A549 treated with GW870086 at 1 μM for 4 hours (cell line): ENCODE measurements at places on chromosomes 7 and 10. TPM values are rescaled to one million over a fixed set of nuclear protein-coding genes. Genes with fewer than 3 reads are reported as not detected.

The LRRC18 gene
- total RNA-seq = not detected in 5 replicates

The GPR158 gene
- total RNA-seq = 0.05 to 0.07 TPM (median 0.06 TPM) in 4 of 5 replicates, not detected in the other

The SLC16A12 gene
- total RNA-seq = 0.19 to 0.78 TPM (median 0.32 TPM) in 5 replicates

The HOXA10 gene
- 6.9 to 7.2 TPM (median 7.1 TPM) in 5 replicates for total RNA-seq

The COPS6 gene
- 151 to 191 TPM (median 180 TPM) in 5 replicates for total RNA-seq

The DNAH11 gene
- 0.14 to 0.77 TPM (median 0.24 TPM) in 5 replicates for total RNA-seq

The NME8 gene
- not detected in 5 replicates for total RNA-seq

The TACC2 gene
- 76.2 to 94.9 TPM (median 91.9 TPM) in 5 replicates for total RNA-seq

The EFCAB10 gene
- total RNA-seq = 2.2 to 3.1 TPM (median 3.0 TPM) in 5 replicates

The PLAC9 gene
- total RNA-seq = 0.38 TPM in 1 of 5 replicates, not detected in the others

The PRSS2 gene
- total RNA-seq = not detected in 5 replicates

The ARHGEF35 gene
- 0.25 to 0.49 TPM (median 0.33 TPM) in 5 replicates for total RNA-seq

The SYT15 gene
- total RNA-seq = 1.6 to 3.3 TPM (median 2.7 TPM) in 5 replicates

The BLVRA gene
- 72.7 to 85.8 TPM (median 77.5 TPM) in 5 replicates for total RNA-seq

The SLC26A3 gene
- not detected in 5 replicates for total RNA-seq

The FXYD4 gene
- total RNA-seq = not detected in 5 replicates

The HOXA7 gene
- total RNA-seq = 3.7 to 4.8 TPM (median 4.6 TPM) in 5 replicates

The TMEM196 gene
- total RNA-seq = not detected in 5 replicates

The ANKRD1 gene
- total RNA-seq = 14.1 to 25.2 TPM (median 21.8 TPM) in 5 replicates

The IGFBP1 gene
- total RNA-seq = 33.3 to 50.1 TPM (median 49.5 TPM) in 5 replicates

The UPF2 gene
- 12.6 to 15.0 TPM (median 14.4 TPM) in 5 replicates for total RNA-seq

The ZNF853 gene
- 1.7 to 2.9 TPM (median 2.5 TPM) in 5 replicates for total RNA-seq

The WAPL gene
- total RNA-seq = 14.9 to 16.6 TPM (median 15.9 TPM) in 5 replicates

The PRSS37 gene
- total RNA-seq = not detected in 5 replicates

The ASZ1 gene
- total RNA-seq = not detected in 5 replicates

The MPLKIP gene
- 35.5 to 42.5 TPM (median 40.0 TPM) in 5 replicates for total RNA-seq

The PDE6C gene
- not detected in 5 replicates for total RNA-seq

The HOXA5 gene
- total RNA-seq = 3.7 to 5.8 TPM (median 4.7 TPM) in 5 replicates

The SLC13A1 gene
- total RNA-seq = not detected in 5 replicates

The UCN3 gene
- total RNA-seq = not detected in 5 replicates

The SLC18A3 gene
- not detected in 5 replicates for total RNA-seq

The NAT16 gene
- total RNA-seq = 0.06 to 0.25 TPM (median 0.11 TPM) in 5 replicates

The BMPER gene
- total RNA-seq = 4.3 to 7.3 TPM (median 5.1 TPM) in 5 replicates

The PSD gene
- total RNA-seq = 0.39 to 0.80 TPM (median 0.50 TPM) in 5 replicates

The TMEM184A gene
- 6.7 to 13.2 TPM (median 9.5 TPM) in 5 replicates for total RNA-seq

The TMEM236 gene
- 0.02 to 0.05 TPM (median 0.05 TPM) in 4 of 5 replicates, not detected in the other for total RNA-seq
